ENCODE measurements at places on chromosomes 16 and 17. TPM values are rescaled to one million over a fixed set of nuclear protein-coding genes. Genes with fewer than 3 reads are reported as not detected.

Gene KRT14
- total RNA-seq: not detected

Gene FBXW10
- total RNA-seq: not detected

Gene HOXB1
- total RNA-seq: not detected

Gene CASKIN1
- total RNA-seq: 0.13 TPM

Gene RNF43
- total RNA-seq: not detected

Gene ZFHX3
- 4.4 TPM for total RNA-seq

Gene TRAPPC1
- 80.7 TPM for total RNA-seq

Gene TAT
- not detected for total RNA-seq

Gene TLCD3B
- not detected for total RNA-seq

Gene TNP2
- not detected for total RNA-seq

Gene ZNF287
- total RNA-seq: 1.8 TPM

Gene CORO6
- 1.3 TPM for total RNA-seq

Gene RAB26
- 0.77 TPM for total RNA-seq

Gene MMP15
- 5.4 TPM for total RNA-seq

Gene KRT33B
- total RNA-seq: not detected

Gene ATP6V0D1
- total RNA-seq: 153 TPM

Gene PDF
- 10.1 TPM for total RNA-seq

Gene CSNK2A2
- total RNA-seq: 33.8 TPM

Gene DYNLRB2
- not detected for total RNA-seq

Gene PNMT
- total RNA-seq: 1.4 TPM

Gene LRRC37A
- total RNA-seq: 0.51 TPM

Gene ARL2BP
- 61.0 TPM for total RNA-seq

Gene PGAP3
- total RNA-seq: 3.9 TPM

Gene ERN2
- not detected for total RNA-seq

Gene GABARAPL2
- 79.4 TPM for total RNA-seq

Gene IGF2BP1
- under 0.01 TPM for total RNA-seq

Gene MILR1
- total RNA-seq: 2.2 TPM

Gene SLFN12L
- total RNA-seq: under 0.01 TPM

Gene RTN4RL1
- 0.25 TPM for total RNA-seq

Gene CDT1
- total RNA-seq: 4.3 TPM

Gene TRPV3
- total RNA-seq: not detected

Gene TNK1
- 2.3 TPM for total RNA-seq

Gene SEPTIN12
- not detected for total RNA-seq

Gene PRSS8
- not detected for total RNA-seq

Gene KRTAP1-5
- total RNA-seq: not detected

Gene TMEM100
- 5.6 TPM for total RNA-seq

Gene NPW
- total RNA-seq: 1.3 TPM

Gene KRT15
- total RNA-seq: 1.2 TPM

Gene MYH3
- total RNA-seq: under 0.01 TPM

Gene TUBD1
- total RNA-seq: 8.3 TPM

Gene TNFSF13
- total RNA-seq: 0.26 TPM

Gene CDC6
- 8.1 TPM for total RNA-seq

Gene MEOX1
- total RNA-seq: 1.0 TPM

Gene NRN1L
- 0.13 TPM for total RNA-seq

Gene CBFA2T3
- not detected for total RNA-seq

Gene PHOSPHO1
- total RNA-seq: not detected

Gene CCL17
- not detected for total RNA-seq

Gene ALOX12
- not detected for total RNA-seq

Gene GP1BA
- total RNA-seq: not detected

Gene KRTAP9-2
- total RNA-seq: not detected

Gene ZACN
- total RNA-seq: not detected

Gene PABPN1L
- total RNA-seq: not detected

Gene MT4
- total RNA-seq: not detected

Measured in dermis microvascular lymphatic vessel endothelial cell (primary cell).